CD4-positive, alpha-beta T cell treated with Interleukin-1 beta for 1 hour (primary cell): ENCODE measurements at places on chromosomes 5 and 9.

GRCh38 chr9:1708219-1708618 lies 306.9 kb upstream of the SMARCA2 start:
- DNase-seq: no peak

GRCh38 chr5:138149530-138149929 lies 10.3 kb upstream of the NME5 start:
- no peak for DNase-seq

GRCh38 chr9:71368157-71368556 lies 246.7 kb upstream of the TRPM3 start:
- no peak for DNase-seq

GRCh38 chr9:15138357-15138686 lies 168.7 kb downstream of the TTC39B start:
- no peak for DNase-seq

GRCh38 chr5:108561416-108562204 lies 179.7 kb upstream of the FBXL17 start:
- DNase-seq: no peak
